NCI-H1048 (cell line): ENCODE measurements at places on chromosomes 5 and 9.

DNA sequence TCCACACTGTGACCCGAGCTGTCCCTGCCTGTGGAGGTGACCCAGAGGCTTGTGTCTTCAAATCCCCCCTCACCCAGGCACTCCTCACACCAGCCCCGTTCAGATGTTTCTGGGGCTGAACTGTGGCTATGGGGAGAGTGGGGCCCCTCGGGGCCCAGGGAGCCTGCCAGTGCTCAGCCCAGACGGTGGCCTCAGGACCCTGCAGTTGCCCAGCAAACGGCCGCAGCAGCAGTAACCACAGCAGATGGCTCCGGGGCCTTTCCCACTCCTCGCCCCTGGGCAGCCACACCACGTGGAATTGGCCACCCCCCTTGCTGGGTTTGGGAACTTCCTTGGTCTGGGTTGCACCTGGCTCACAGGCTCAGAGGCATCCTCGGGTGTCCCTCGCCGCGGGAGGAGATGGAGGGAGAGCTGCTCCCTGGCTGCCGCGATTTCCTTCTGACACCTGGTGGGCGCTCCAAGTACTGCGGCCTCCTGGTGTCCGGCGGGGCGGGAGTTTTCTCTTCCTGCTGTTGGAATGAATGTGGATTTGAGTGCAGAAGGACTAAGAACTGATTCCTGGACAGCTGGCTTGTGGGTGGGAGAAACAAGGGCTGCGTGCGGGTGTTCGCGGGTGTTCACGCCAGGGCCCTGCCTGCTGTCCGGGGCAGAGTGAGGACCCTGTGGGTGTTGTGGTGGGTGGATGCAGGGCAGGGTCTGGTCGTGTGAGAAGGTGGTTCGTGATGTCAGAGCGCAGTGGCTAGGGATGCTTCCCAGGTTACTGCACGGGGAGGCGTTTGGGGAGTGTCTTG lies 97.5 kb downstream of the COL5A1 start:
- DNase-seq: no peak

DNA sequence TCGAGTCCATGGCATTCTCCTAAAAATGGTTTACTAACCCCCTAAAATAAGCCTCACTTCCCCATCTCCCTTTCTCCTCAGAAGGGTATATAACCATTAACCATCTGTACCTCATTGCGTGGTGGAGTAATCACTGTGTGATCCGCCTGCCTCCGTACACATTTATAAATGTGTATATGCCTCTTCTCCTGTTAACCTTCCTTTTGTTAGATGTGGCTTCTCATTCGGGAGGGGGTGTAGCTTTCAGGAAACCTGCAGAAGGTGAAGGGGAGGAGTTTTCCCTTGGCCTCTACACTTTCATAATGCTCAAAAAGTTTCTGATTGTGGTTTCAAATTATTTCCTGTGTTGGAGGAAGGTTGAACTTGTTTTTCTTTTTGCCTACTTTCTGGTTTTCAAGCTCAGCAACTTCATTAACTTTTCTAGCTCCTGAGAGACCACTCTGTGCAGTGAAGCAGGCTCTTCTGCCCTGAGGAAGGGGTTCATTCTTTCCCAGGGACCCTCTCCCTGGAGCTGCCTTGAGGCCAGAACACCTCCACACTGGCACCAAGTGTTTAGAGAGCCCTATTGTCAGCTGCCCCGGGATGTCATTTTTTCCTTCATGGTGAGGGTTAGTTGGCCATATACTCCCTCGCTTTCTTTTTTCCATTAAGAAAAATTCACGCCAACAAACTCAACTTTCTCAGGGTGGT lies 46.9 kb downstream of the RASGRF2 start:
- DNase-seq: no peak

DNA sequence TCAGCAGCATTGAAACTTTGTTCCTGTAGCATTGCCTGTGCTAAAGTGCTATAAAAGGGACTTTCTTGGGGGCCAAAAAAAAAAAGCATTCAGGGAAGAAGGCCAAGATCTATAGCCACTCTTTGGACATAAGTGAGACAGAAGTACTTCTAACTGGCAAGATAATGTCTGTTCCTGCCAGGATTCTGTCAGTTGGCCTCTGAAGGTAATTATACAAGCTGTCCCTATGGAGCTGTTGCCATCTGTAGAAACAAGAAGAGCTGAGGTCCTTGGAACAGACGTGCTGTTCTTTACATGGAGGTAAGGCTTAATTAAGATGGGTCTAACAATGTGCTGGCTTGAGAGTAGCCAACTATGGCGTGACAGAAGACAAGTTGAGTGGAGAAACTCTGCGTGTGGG lies 9.7 kb downstream of the KIF20A start:
- no peak for DNase-seq

- no peak for DNase-seq
Observed at GRCh38 chr5:33257807-33258429, 182.8 kb upstream of the TARS1 start.
